DMS79 (cell line): ENCODE measurements at places on chromosomes 4 and X.

- DNase-seq, result no peak
These were observed 67.8 kb downstream of the PSAPL1 start for GRCh38 chr4:7366954-7367353.

- DNase-seq, result no peak
These were observed 294.7 kb upstream of the CT83 start for GRCh38 chrX:116757491-116757890.

GRCh38 chr4:146243141-146243882, 29.0 kb downstream of the REELD1 start:
- no peak for DNase-seq

DNA sequence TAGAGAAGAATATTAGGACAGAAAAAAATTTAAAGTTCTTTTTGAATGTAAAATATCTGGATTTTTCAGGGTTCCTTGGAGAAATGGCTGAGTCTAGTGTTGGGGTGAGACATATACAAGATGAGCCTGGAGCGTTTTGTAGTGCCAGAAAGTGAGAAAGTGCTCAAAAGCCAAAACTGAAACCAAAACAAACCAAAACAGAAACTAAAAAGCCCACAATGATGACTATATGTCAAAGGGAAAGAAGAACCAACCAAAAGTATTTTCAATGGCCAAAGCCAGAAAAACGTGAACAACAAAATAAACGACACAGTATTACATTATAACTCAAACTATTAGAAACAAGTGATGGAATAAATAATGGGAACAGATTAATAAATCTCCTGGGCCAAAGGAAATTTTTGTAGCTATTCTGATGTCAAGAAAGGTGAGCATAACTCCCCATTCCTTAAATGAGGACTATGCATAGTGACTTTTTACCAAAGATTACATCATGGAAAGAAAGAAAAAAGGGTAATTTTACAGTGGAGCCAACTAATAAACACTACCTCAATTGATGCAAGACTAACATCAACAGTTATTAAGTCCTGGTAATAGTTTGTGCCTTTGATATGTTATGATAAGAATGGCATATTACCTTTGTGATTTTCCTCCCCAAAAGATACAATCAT, 1137.6 kb downstream of the C4orf33 start:
- no peak for DNase-seq

GRCh38 chrX:69148946-69149345, 16.3 kb downstream of the PJA1 start:
- DNase-seq, result no peak

GRCh38 chrX:110212299-110212698, 105.6 kb downstream of the AMMECR1 start:
- no peak for DNase-seq

DNA sequence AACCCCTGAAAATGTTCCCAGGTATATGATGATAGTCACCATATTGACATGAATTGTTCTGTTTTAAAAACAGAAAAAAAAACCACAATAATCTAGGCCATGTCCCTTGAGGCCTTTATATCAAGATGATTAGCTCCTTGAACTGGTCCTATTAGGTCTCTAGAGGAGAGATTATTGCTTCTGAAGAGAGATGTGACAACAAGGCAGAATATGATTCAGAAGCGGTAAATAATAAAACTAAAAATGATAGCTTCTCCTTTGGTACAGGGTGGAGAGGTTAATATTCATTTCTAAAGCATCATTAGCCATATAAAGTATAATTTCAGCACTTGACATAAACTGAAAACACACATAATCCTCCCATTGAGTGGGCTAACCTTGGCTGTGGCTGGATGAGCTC, 25.8 kb downstream of the TLR8 start:
- DNase-seq, result no peak

DNA sequence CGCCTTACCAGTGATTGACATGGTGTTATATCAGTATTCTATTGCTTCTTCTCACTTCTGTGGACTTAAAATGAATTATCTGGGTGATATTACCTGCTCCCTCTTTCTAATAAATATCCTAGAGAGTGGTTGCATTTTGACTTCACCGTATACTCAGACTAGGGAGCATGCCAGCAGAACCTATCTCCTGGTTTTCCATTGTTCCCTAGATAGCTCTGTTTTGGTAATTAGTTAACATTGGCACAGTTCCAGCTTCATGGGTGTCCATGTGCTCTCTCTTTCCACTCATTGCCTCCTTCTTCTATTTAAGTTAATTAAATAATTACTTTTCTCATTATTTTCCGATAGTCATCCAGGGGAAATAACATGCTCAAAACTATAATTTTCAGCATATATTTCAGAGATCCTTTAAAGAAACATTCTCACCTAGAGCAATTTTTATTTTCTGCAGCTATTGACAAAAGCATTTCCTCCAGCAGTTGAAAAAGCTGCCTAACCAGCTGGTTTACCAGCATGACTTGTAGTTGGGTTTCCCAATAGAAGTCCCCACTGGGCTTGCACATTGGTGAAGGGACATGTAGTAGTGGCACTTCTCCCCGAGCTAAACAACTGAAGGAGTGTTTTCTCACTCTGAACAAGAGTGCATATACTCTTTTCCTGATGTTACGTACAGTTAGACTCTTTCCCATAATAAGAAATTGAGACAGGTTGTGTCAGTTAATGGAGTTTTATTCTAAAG, 27.9 kb upstream of the PAPSS1 start:
- no peak for DNase-seq

- no peak for DNase-seq
These were observed 69.4 kb upstream of the PJA1 start for GRCh38 chrX:69234624-69235023.

DNA sequence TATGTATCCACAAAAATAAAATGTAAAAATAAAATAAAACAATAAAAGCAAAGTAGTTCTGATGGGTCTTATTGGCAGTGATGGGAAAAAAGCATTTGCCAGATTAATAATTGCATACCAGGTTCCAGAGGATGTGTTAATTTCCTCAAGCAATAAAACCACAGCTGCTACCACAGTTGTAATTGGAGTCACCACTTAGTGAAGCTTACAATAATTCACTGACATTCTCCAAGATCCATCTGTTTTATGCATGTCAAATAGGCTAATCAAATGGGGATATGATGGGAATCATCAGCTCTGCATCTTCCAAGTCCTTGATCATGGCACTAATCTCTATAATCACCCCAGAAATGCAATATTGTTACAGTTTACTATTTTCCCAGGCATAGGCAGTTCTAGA, 123.5 kb upstream of the EMCN start:
- DNase-seq, result no peak

- DNase-seq, result no peak
These were observed 644.2 kb downstream of the ZNF674 start for GRCh38 chrX:45900766-45901615.

GRCh38 chrX:107551546-107551945, 76.8 kb upstream of the PRPS1 start:
- DNase-seq, result peak; percentile 83

DNA sequence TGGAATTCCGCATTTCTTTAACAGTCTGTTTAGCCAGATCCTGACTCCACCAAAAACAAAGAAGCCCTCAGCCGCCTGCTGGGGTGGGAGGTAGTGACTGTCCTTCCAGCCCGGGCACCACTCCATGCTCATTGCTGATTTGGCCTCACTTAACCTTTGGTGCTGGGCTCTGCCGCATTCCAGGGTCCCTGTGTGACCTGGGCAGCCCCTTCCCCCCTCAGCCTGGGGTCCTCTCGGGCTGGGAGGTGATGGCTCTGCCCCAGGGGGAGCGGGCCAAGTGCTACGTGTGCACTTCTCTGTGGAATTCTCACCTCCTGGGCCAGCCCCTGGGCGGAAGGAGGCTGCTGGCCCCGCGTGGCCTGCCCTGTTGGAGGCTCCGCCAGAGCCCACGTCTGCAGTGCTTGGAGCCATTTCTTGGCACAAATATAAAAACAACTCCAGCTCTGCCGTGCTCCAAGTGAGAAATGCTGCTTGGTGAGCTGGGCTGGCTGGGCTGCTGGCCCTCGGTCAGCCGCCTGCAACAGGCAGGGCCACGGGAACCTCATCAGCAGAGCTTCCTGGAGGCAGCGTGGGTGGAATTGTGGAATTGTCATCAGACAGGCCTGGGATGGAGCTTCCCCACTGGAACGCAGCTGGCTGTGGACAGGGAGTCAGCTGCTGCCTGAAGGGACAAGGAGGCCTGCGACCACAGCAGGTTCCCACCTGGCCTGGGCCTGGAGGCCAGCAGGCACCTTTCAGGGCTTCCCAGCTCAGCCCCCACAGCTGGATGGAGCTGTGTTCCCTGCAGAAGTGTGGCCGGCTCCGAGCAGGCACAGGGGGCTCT, 66.0 kb downstream of the TRMT44 start:
- no peak for DNase-seq

GRCh38 chr4:173252024-173252935, 81.9 kb downstream of the HMGB2 start:
- no peak for DNase-seq

DNA sequence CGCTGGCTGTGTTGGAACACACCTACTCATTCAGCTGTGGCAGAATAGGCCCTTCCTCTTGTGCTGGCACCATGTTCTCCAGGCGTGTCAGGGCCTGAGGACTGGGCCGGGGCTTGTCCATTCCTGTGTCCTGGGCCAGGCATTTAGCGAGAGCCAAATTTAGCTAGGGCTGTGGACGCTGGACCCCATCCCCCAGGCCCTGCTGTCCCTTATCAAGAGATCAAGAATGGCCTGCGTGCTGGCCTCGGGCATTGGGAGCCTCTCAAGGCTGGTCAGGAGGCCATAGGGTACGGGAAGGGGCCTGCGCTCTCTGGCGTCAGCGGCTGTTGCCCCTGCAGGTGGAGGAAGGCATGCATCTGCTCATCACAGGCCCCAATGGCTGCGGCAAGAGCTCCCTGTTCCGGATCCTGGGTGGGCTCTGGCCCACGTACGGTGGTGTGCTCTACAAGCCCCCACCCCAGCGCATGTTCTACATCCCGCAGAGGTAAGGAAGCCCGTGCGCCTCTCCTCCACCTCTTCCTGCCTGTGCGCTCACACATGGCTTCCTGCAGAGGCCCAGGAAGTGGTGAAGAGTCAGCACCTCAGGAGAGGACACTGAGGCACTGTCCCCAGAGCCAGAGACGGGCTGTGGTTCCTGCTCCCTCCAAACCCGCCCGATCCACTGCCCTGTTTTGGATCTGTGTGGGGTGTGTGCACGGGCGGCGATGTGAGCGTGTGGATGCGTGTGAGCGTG, 15.3 kb downstream of the ABCD1 start:
- DNase-seq, result no peak

GRCh38 chr4:39521253-39521919, 5.9 kb downstream of the UGDH start:
- no peak for DNase-seq

DNA sequence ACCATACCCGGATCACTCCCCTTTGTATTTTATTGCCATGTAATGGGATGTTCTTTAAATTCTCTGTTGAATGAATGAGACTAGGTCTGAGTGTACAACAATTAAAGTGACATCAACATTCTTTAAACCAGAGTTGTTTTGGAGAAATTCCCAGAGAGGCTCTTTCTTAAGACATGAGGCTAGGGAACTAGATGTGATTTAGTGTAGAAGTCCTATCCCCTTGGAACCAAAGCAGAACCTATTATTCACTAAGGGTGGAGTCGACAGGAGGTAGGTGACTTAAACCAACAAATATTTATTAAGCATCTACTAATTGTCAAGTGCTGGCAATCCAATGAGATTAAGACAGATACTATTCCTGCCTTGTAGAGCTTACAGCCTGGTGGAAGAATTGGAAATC, 1.7 kb downstream of the EIF1AX start:
- DNase-seq, result no peak

GRCh38 chr4:139884438-139884837, 218.8 kb downstream of the MGST2 start:
- no peak for DNase-seq

DNA sequence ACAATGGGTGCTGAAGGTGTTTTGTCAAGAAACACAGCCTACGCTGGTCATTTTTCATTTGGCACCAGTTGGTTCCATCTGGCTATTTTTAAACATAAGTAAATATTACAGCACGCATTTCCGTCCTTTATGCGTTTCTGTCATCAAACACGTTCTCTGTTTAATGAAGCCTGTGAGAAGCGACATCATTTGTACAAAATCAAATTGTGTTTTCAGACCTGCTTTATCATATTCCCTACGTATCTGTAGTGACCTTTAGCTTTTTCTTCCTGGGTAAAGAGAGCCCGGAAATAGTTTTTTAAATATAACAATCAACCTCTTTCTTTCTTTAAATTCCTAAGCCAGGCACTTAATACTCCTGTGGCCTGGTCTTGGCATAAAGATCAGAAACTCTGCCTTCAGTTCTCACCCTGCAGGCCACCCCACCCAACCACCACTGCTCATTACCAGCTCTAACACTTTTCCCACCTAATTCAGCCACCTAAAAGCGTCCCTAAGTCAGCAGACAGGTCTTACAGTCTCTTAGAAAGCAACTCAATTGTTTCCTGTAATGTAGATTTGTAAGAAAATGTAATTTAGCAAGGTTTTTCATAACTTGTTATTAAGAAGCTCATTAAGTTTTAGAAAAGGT, 30.4 kb downstream of the ACSL1 start:
- no peak for DNase-seq

- DNase-seq, result no peak
These were observed 5.5 kb upstream of the SLC7A11 start for GRCh38 chr4:138247643-138248042.

DNA sequence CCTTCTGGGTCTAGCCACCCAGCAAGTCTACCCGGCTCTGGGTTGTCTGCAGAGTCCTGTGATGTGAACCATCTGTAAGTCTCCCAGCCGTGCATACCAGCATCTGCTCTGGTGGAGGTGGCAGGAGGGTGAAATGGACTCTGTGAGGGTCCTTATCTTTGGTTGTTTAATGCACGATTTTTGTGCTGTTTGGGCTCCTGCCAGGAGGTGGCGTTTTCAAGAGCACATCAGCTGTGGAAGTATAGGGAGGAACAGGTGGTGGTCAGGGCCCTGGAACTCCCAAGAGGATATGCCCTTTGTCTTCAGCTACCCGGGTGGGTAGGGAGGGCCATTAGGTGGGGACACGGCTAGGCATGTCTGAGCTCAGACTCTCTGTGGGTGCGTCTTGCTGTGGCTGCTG, 66.5 kb upstream of the ZFP42 start:
- no peak for DNase-seq

GRCh38 chr4:86106475-86106874, 253.4 kb downstream of the MAPK10 start:
- DNase-seq, result peak; percentile 36
